Nephron progenitor cell (in vitro differentiated cells): ENCODE measurements at places on chromosomes 7 and 10.

DNA sequence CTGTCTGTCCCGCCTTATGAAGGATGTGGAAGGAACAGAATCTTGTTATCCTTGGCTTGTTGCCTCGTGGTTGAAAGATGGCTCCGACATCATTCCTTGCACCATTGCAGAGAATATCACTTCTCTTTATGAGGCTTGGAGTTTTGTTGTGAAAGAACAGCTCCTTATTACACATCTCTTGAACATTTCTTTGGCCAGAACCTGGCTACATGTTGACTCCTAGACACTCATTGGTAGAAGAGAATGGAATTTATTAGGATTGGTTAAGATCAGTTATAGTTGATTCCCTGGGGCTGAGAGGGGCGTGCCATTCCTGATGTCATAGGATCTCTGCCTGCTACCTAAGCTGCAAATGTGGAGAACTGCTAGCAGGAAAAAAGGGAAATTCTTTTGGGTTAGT lies 180.5 kb upstream of the CTBP2 start:
- no peak for DNase-seq

DNA sequence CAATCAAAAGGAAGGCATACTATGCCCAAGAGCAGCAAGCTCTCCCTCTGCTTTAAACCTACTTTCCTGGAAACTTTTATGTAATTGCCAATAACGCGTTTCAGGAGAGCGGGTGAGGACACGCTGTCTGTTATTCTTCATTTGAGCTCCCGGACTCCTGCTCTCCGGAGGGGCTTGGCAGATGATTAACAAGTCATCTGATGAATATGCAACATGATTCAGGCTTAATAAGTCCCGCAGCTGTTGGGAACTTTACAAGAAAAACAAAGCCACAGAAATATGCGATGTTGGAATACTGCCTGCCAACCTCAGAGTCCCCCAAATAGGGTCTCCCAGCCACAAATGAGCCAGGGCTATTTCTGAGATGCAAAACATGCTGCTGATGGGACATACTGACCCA lies 348.0 kb downstream of the GPAM start:
- no peak for DNase-seq

DNA sequence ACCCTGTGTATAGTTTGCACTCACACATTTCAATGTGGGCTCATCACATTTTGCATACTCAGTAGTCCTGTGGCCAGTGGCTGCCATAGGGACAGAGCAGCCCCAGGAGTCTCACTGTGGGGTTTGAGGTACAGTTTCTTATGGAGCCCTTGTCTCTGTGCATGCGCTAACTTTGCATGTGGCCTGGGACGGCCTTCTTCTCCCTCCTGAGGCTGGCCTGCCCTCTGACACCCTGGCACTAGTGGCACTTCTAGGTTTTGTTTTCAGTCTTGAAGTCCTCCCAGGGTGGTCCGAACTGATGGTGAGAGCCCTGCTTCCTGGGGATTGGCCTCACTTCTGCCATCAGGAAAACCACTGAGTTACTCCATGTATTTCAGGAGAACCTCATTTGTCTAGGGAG lies 21.2 kb downstream of the NACAD start:
- DNase-seq = no peak

GRCh38 chr10:14330388-14331061 lies at the start of gene FRMD4A:
Gene FRMD4A (minus strand): TSS chr10:14330924.
- DNase-seq = peak; percentile 16

GRCh38 chr10:74544106-74544505 lies 282.3 kb upstream of the KAT6B start:
- no peak for DNase-seq

GRCh38 chr7:129634361-129635034 lies 23.0 kb downstream of the NRF1 start:
- no peak for DNase-seq

- DNase-seq = no peak
These were observed 2.5 kb upstream of the HABP2 start for GRCh38 chr10:113550365-113550764.
